ENCODE measurements at places on chromosomes 1 and 21.

DNA sequence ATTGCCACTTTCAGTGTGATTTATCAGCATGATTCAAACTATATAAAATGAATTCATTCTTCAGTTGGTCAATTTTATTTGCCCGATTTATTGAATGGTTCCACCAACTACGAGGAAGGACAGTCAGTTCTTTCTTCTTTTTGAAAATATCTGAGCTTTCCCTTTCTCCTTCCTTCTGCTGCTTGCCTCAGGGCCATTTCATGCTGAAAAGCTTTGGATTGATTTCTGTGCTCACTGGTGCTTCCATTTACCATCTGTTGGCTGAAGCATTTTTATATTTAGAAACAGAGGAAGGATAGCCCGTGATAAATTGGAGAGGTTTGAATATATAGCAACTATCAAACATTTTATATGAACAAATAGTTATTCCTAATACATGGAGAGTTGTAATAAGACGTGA is 68.9 kb upstream of the ADAMTS5 start:
- no peak for DNase-seq

DNA sequence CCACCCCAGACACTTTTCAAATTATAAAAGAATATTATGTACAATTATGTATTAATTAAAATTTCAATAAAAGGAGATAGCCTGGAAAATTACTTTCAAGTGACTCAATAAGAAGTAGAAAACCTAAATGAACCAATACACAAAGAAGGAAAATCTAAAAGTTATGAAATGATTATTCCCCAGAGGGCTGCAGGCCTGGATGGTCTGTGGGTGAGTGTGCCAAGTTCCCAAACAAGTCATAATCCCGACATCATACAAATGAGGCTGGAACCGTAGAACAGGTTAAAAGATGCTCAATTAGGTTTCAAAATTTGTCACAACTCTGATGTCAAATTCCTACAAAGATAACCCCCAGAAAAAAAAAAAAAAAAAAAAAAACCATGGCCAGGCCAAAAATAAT is 12.7 kb downstream of the SPATC1L start:
- DNase-seq: no peak

GRCh38 chr1:209871430-209871829 is 43.7 kb downstream of the UTP25 start:
- no peak for DNase-seq

DNA sequence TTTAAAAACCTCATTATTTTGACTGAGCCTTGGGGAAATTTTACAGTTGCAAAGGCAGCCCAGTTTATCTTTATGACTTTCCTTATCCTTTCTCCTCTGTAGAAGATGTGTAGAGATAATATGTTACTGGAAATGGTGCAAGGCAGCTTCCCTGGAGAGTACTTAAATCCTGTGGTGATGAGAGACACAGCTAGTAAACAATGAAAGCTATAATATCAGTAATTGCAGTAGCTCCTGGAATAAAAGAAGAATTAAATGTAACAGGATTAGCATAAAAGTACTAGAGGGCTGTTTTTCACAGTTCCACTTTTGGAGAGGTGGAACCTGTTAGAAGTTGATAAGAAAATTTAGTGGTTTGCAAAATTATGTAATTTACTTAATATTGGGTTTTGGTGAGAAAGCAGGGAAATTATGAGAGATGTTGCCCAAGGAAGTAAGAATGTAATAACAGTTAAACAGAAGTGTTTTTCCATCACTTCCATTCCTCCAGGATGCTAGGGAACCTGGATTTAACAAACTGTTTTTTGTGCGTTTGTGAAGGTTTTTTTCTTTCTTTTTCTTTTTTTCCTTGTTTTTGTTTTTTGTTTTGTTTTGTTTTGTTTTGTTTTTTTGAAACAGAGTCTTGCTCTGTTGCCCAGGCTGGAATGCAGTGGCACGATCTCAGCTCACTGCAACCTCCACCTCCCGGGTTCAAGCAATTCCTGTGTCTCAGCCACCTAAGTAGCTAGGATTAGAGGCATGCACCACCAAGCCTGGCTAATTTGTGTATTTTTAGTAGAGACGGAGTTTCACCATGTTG is 15.7 kb upstream of the EDEM3 start:
- DNase-seq: no peak

GRCh38 chr1:203480084-203480483 is 4.5 kb downstream of the PRELP start:
- DNase-seq: no peak

- DNase-seq: no peak
Observed at GRCh38 chr1:226372885-226373284, 35.0 kb downstream of the PARP1 start.

GRCh38 chr1:116345011-116345410 is 28.0 kb upstream of the ATP1A1 start:
- no peak for DNase-seq

- no peak for DNase-seq
Observed at GRCh38 chr1:40041466-40041838, 923 bp downstream of the CAP1 start.

DNA sequence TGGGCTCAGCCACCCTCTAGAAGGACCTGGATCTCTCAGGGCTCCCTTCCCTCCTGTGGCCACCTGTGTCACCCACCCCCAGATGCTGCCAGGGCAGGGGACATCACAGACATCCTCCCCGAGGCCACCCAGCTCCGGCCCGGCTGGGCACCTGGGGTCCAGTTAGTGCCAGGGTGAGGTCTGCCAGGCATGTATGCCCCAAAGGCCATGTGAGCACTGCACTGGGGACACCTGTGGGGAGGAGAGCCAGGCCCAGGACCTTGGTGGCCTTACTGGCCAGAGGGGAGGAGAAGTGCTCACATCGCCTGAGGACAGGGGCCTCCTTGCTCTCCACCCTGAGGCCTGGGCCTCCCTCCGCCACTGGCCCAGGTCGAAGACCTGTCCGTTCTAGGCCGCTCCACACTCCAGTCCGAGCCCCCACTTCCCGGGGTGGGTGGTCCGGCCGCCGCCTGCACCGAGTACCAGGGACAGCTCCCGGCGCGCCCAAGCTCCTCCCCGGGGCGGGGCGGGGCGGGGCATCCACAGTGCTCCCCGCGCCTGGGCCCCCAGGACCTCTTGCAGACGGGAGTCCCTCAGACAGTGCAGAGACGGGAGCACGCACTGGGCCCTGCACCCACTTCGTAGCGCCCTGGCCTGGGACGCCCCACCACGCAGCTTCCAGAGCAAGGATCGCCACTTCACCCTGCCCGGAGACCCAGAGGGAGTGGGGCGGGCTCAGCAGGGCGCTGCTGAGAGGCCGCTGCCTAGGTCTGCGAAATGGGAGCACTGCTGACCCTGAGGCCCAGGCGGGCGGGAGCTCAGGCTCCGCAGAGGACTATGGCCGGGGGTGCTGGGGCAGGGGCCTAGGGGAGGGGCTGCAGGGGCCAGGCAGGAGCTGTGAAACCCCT is 34.3 kb upstream of the CCDC27 start:
- no peak for DNase-seq

GRCh38 chr1:99935534-99935933 is 34.3 kb upstream of the SLC35A3 start:
- no peak for DNase-seq

DNA sequence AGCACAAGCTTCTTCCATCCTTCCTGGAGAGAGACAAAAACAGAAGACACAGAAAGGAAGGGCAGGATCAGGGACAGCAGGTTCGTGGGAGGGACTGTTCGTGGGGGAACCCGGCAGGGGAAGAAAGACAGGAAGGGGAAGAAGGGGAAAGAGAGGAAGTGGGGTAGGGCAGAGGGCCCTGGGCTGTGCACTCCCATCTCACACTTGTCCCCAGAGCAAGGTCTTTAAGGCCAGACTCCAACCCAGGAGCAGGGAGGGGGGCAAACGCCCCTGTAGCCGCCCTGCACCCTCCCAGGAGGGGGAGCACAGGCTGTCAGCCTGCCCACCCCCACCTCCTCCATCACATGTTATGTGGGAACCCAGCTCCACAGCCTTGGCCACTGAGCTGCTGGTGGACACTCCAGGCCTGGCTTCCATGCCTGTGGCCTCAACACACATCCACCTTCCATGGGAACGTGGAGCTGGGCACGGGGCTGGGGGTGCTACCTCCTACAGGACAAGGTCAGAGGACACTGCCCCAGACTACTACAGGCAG is 9.3 kb downstream of the SLC19A1 start:
- DNase-seq: no peak

GRCh38 chr1:219188331-219188803 is 14.7 kb downstream of the LYPLAL1 start:
- no peak for DNase-seq

DNA sequence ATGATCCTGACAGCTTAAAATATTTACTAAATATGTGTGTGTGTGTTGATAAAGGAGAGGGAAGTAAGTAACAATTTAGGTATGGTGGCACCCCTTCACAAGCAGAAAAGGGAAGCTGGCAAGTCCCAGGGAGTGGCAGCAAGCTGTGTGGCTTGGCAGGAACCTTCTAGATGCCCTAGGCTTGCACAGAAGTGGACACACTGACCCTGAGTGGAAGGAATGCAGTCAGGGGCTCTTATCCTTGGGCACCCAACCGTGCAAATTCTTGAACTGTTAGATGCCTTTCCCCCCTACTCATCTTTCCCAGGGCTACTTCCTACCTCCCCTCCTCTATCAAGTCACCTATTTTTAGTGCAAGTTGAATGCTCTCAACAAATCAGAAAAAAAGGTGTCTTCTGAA is 18.9 kb downstream of the ACP6 start:
- DNase-seq: no peak

GRCh38 chr1:35557118-35557610 is at the start of gene KIAA0319L:
TSS of gene KIAA0319L (minus strand) at chr1:35557403. CDS start at chr1:35554491, 2,912 bp downstream.
- no peak for DNase-seq

DNA sequence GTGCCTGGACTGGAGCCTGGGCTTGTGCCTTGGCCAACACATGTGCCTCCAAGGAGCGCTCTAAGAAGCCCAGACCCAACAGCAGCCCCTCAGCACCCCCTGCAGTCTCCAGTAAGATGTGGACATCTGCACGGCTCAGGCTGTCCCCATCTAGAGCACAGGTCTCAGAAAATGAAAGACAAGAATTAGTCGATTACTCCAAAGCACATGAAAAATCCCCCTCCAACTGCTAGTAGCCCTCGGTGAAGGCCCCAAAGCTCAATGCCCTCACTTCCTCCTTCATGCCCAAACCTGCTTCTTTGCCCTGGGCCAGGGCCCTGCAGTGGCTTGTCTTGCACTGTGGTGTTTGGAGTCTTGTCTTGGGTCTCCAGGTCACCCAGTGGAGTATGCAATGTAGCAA is 21.9 kb upstream of the ERO1B start:
- DNase-seq: no peak

- no peak for DNase-seq
Observed at GRCh38 chr1:224929335-224930237, at the start of gene DNAH14. TSS of gene DNAH14 (plus strand) at chr1:224929675. CDS start at chr1:224952703, 23,028 bp downstream.

DNA sequence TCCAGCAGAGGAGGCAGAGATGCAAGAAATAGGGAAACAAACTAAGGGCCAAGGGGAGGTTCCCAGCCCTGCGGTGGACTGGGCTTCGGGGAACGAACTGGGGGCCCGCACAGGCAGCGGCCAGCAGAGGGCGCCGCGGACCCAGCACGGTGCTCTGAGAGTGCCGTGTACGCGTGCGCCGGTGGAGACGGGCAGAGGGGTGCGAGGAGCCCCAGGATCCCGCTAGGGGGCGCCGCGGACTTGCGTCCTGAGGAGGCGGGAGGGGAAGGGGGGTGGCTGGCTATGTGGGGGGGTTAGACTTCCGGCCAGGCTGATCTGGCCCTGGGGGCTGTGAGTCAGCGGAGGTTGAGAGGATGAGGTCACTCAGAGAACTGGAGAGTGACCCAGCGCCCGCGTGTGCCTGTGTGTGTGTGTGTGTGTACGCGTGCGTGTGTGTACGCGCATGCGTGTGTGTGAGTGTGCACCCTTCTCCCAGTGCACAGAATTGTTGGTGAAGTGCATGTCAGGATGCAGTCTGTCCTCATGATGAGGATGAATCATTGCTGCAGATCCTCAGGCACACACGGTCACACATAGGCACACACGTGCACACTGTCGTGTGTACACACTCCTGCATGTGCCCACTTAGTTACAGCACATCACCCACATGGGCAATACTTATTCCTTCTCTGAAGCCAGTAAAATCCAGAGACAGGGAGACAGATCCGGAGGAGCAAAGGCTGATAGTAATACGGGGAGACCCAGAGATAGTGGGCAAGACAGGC is 17.0 kb downstream of the NES start:
- peak; percentile 76 for DNase-seq

- no peak for DNase-seq
Observed at GRCh38 chr21:33514229-33514628, 22.7 kb upstream of the DNAJC28 start.

All from stimulated activated CD8-positive, alpha-beta memory T cell treated with anti-CD3 and anti-CD28 coated beads, Interleukin-12 subunit alpha, Interleukin-12 subunit beta, amount 100 ng/mL, for 4 hours (primary cell).